Fibroblast of skin of right biceps (primary cell): ENCODE measurements at places on chromosomes 6 and 20.
A peak's percentile ranks its signal among the peaks of the same experiment; 100 is the strongest.

DNA sequence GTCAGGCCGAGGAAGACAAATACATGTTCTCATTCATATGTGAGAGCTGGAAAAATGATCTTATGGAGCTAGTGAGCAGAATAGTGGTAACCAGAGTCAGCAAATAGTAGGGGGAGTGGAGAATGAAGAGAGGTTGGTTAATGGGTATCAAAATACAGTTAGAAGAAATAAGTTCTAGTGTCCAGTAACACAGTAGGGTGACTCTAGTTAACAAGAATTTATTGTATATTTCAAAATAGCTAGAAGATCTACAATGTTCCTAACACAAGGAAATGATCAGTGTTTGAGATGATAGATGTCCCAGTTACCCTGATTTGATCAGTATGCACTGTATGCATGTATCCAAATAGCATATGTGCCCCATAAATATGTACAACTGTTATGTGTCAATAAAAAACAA lies 128.4 kb downstream of the BCKDHB start:
- peak; percentile 38 for DNase-seq

DNA sequence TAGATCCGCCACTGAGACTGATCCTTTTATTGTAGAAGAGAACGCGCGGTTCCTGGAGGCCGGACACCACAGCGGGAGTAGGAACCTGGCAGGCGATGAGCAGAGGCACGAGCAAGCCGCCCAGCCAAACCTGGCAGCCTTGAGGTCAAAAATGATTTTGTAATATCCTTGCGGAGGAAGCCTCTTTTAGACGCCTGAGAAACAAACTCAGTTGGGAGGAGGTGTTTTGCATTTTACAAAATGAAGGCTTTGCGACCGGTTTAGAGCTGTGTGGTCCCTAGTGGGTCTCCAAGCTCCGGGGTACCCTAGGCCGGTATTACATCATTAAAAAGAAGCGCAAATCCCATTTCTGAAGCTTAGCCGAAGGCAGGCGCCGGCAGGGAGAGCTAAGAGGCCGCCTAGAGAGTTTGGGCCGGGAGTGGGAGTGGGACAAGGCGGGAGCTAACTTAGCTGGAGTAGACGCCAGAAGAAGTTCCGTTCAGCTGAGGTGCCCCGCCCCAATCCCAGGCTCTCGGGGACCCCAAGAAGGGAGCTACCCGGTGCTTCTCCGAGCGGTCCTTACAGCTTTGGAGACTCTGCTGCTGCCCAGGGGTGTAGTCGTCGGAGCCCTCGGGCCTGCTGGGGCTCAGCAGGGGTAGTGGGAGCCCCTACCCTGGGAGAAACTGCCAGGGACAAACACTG lies 1.9 kb upstream of the TBX18 start:
- DNase-seq = no peak

DNA sequence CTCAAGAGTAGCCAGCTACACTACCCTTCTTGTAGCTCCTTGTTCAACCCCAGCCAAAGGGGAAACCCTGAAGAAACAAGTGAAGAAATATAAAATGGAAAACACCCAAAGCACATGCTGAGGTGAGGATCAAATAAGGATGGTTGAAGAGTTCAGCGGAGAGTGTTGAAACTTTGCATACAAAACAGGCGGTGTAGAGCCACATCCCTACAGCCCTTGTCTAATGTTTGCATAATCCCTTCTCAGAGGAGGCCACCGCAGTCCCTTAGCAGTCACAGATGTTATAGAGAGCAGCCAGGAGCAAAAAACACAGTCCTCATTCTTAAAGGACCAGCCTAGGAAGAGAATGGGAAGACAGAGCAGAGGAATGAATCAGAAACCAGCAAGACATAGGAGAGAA lies 350.7 kb upstream of the SASH1 start:
- DNase-seq = no peak

DNA sequence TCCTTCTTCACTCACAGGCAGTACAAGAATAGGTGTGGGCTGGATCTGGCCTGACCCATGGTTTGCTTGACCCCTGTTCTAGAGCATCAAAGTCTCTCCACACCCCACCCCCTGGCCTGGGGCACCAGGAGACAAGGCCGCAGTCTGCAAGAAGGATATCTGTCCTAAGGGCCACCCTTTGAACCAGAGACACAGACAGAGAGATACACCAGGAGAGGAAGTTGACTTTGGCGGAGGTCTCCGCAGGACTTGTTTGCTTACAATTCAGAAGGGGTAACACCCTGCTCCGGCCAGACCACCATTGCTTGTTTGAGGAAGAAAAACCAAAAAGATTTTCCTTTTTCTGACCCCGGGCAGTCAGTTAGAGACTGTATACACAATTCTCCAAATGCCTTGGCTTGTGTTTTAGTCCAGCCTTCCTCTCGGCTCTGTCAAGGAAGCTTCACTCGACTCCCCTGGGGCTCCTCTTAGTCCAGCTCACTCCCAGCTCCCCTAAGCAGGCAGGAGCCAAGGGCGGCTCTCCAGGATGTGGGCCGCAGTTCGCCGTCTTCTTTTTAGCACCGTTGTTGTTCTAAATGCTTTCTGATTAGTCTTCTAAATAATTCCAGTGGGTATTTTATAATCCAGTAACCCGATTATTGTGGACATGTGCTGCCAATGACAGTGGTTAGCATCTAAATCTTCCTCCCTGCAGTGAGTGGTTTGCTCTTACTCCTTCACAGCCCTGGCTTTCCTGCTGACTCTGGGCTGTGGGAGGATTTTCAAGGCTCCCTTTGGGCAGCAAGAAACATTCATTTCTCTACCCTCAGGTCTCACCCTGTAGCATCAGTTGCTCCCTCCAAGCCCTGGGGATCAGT lies 58.6 kb upstream of the MRPS10 start:
- DNase-seq = no peak

GRCh38 chr6:166413491-166413951 lies 30.8 kb upstream of the MPC1 start:
- DNase-seq = no peak

DNA sequence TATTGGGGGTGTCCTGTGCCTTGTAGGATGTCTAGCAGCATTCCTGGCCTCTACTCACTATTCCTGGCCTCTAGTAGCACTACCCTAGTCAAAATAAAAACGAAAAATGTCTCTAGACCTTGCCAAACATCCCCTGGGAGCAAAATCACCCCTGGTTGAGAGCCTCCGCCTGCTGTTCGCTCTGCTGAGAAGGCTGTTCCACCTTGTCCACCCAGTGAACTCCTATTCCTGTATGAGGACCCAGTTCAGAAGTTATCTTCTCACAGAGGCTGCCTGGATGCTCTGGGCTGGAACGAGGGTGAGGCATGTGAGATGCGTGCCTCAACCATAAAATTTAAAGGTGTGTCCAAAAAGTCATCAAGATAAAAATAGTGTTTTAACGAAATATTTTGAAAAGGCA lies 101.9 kb downstream of the TOX2 start:
- no peak for DNase-seq

GRCh38 chr6:7846966-7847818 lies 63.4 kb downstream of the TXNDC5 start:
- peak; percentile 56 for DNase-seq

DNA sequence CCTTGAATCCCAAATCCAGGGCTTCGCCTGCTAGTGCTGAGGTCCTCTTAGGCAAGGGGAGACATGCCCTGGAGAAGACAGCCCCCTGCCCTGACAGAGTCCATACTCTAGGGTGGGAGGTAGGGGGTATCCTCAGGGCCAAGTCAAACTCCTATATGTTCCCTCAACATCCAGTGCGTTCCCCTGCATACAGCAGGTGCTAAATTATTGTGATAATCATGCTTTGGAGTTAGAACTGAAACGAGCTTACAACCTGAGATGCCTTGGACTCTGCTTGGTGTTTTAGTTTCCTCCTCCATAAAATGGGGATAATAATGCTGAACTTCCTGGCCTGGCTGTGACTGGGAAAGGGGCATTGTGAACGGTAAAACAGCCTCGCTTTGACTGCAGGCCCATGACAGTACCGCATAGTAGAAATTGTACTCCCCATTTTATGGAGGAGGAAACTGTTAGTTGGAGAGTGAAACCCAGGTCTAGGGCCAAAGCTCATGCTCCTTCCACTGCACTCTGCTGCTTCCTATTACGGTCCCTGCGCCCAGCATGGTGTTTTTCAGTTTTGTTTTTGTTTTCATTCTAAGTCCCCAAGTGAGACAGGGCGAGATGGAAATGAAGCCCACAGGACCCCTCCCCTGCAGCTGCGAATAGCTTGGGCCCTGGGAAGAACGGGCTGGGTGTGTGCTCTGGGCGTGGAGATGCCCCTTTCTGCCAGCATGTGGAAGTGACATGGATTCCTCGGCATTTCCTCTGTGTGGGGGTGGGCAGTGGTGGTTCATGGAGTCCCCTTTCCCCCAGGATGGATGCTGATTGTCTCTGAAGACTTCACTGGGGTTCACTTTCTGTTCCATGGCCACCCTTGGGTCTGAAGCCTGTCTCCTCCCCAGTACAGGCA lies 162.5 kb downstream of the VEGFA start:
- DNase-seq = no peak

GRCh38 chr20:33654680-33655161 lies 7.4 kb upstream of the C20orf144 start:
- no peak for DNase-seq

DNA sequence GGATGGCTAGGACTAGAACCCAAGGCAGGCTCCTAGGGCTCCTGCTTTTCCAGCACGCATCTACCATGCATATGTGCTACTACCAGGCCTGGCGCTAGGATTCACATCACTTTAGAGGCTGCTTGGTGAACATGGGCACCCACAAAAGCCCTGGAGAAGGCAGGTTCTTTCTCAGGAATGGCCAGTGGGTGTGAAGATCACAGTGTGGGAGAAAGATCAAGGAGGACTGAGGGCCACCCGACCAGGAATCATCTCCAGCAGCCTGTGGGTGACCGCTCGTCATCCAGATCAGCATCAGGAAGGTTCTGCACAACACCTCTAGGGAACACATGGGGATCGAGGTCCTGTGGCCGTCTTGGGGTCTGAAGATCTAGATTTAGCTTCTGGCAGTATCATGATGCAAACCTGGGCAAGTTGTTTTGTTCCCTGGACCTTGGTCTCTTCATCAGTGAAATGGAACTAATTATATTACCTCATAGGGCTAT lies 27.3 kb downstream of the SRSF3 start:
- no peak for DNase-seq

DNA sequence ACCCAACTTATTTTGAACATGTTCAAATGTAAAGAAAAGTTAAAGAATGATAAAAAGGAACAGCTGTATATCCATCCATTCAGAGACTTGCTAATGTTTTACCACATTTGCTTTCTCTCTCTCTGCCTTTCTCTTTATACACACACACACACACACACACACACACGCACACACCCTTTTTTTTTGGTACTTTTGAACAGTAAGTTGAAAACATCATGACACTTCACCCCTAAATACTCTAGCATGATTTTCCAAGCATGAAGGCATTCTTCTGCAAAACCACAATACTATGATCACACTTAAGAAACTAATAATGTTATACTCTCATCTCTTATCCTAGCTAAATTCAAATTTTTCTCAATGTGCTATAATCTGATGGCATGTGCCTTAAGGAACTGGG lies 192.3 kb downstream of the UTRN start:
- peak; percentile 47 for DNase-seq

DNA sequence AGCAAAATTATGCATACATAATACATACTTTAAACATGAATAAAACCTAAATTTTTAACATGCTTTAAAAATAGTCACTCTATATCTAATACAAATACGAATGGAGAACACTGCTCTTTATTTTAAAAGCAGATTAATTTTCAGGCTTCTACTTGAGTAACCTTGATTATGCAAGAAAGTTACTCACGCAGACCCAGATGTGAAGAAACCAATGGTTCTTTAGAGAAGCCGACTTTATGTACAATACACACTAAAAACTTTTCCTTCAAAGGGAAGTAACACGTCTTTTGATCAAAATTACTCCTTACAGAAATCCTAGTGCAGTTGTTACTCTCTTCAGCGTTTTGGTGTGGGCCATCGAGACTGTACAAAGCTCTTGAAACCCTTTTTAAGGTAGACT lies 136.9 kb upstream of the SLC22A16 start:
- DNase-seq = no peak

DNA sequence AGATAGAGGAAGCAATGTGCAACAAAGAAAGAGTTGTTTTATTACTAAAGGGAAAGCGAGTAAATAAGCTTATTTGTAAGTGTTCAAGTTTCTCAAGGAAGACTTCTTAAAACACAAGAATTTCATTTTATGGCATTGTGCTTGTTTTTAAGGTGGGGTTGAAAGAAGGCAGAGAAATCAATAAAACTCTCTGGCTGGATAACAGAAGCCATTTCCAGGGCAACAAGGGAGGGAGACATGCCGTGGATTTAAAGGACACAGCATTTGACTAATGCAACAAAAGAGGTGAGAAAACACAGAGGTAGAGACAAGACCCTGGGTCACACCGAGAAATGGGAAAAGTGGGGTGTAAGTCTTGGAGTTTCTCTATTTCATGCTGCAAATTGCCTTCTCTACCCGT lies 28.8 kb upstream of the GMPR start:
- DNase-seq = no peak

DNA sequence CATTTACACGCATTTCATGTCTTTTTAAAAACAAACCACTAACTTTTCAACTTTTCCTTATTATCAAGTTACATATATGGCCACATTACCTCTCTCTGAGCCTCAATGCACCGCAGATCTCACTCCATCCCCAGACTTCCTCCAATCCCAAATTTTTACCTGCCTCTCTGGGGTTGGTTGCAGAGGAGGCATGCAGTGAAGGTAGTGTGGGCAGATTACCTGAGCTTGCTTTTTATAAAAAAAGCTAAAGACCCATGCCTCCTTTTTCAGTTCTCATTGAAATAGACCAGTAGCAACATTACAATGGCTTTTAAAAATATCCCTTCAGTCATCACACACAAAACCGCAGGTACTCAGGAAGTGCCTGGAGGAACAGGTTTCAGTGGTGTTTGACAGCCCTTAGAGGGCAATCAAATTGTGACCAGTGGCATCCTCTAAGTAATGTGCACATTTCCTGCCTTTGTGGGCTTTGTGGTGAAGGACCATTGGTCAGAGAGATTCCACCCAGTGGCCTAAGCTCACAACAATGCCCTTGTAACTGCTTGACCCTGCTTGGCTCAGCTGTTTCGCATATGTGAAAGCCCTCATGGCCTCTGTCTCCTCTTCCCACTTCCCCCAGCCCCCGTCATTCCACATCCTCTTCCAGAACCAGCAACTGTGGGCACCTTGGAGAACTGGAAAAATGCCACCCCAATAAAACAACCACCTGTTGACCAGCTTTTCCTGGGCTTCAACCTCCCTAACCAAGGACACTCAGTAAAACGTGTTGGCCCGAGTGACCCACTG lies 30.2 kb upstream of the IL17A start:
- no peak for DNase-seq
